IMR-90 (cell line): ENCODE measurements at places on chromosomes 11 and 22. TPM values are rescaled to one million over a fixed set of nuclear protein-coding genes. Genes with fewer than 3 reads are reported as not detected.

GRCh38 chr11:64929625-64930024 is 5.1 kb downstream of the PPP2R5B start:
- H3K36me3 ChIP-seq: peaks cover 56% of the 10 kb centered on the region
- H3K27ac ChIP-seq: no peak overlapping the region
- no peak overlapping the region for H3K4me3 ChIP-seq
- H3K27me3 ChIP-seq: no peaks in the 10 kb centered on the region
- peaks cover 4% of the 10 kb centered on the region; the same call in 1 of the 2 replicates for H3K4me1 ChIP-seq

GRCh38 chr22:21657020-21657359 is 8.8 kb upstream of the PPIL2 start:
- H3K27me3 ChIP-seq: peaks cover 4% of the 10 kb centered on the region; the same call in 1 of the 2 replicates
- peaks cover 3% of the 10 kb centered on the region for H3K4me1 ChIP-seq
- no peak for DNase-seq
- H3K27ac ChIP-seq: no peak overlapping the region

- H3K27me3 ChIP-seq: peaks cover 23% of the 10 kb centered on the region
- H3K4me1 ChIP-seq: peaks cover 3% of the 10 kb centered on the region; the same call in 1 of the 2 replicates
- no peak overlapping the region for H3K4me3 ChIP-seq
- peak; percentile 70 for DNase-seq
Measured at GRCh38 chr22:36757668-36758211, 18.2 kb downstream of the IFT27 start.

DNA sequence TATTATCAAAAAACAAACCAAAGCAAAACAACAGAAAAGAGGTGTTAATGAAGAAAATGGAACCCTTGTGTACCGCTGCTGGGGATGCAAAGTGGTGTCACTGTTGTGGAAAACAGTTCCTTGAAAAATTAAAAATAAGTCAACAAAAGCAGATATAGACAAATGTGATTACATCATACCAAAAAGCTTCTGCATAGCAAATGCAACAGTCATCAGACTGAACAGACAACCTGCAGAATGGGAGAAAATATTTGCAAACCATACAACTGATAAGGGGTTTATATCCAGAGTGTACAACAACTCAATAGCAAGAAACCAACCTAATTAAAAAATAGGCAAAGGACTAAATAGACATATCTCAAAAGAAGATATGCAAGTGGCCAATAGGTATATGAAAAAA is 22.9 kb upstream of the CARS1 start:
- DNase-seq: peak; percentile 33
- H3K36me3 ChIP-seq: no peaks in the 10 kb centered on the region
- no peaks in the 10 kb centered on the region; the same call in 1 of the 2 replicates for H3K4me1 ChIP-seq
- no peak overlapping the region for H3K4me3 ChIP-seq
- no peak overlapping the region for H3K27ac ChIP-seq

The CCDC82 gene
- 4.1 and 11.7 TPM in 2 replicates for total RNA-seq

The MIOX gene
- not detected in 2 replicates for total RNA-seq

The SLC5A4 gene
- total RNA-seq: under 0.01 and 0.18 TPM in 2 replicates

- H3K4me1 ChIP-seq: peaks cover 15% of the 10 kb centered on the region
- no peaks in the 10 kb centered on the region for H3K27me3 ChIP-seq
- H3K27ac ChIP-seq: peak overlapping the region; percentile 56
- H3K36me3 ChIP-seq: no peaks in the 10 kb centered on the region
- DNase-seq: peak; percentile 65
Measured at GRCh38 chr22:21044931-21045584, 688 bp upstream of the LRRC74B start.

The MRPL17 gene
- total RNA-seq: 65.8 and 70.3 TPM in 2 replicates

- H3K4me1 ChIP-seq: peaks cover 11% of the 10 kb centered on the region
- H3K27ac ChIP-seq: peak overlapping the region; percentile 25; the same call in 1 of the 2 replicates
- H3K27me3 ChIP-seq: no peaks in the 10 kb centered on the region
- DNase-seq: peak; percentile 72
- peaks cover 23% of the 10 kb centered on the region for H3K36me3 ChIP-seq
- H3K4me3 ChIP-seq: no peak overlapping the region
Measured at GRCh38 chr11:12494699-12495098, 117.3 kb downstream of the PARVA start.

The CARD18 gene
- not detected in 2 replicates for total RNA-seq

The OR5AN1 gene
- not detected in 2 replicates for total RNA-seq

The PHLDB1 gene
- 40.0 and 41.7 TPM in 2 replicates for total RNA-seq

The B4GALNT4 gene
- total RNA-seq: 5.2 and 6.1 TPM in 2 replicates

- no peaks in the 10 kb centered on the region for H3K4me1 ChIP-seq
- H3K27ac ChIP-seq: no peak overlapping the region
- H3K4me3 ChIP-seq: no peak overlapping the region
- peak; percentile 50 for DNase-seq
- H3K36me3 ChIP-seq: no peaks in the 10 kb centered on the region
- H3K27me3 ChIP-seq: peaks cover 45% of the 10 kb centered on the region
Measured at GRCh38 chr11:19311308-19312030, 70.7 kb upstream of the E2F8 start.

DNA sequence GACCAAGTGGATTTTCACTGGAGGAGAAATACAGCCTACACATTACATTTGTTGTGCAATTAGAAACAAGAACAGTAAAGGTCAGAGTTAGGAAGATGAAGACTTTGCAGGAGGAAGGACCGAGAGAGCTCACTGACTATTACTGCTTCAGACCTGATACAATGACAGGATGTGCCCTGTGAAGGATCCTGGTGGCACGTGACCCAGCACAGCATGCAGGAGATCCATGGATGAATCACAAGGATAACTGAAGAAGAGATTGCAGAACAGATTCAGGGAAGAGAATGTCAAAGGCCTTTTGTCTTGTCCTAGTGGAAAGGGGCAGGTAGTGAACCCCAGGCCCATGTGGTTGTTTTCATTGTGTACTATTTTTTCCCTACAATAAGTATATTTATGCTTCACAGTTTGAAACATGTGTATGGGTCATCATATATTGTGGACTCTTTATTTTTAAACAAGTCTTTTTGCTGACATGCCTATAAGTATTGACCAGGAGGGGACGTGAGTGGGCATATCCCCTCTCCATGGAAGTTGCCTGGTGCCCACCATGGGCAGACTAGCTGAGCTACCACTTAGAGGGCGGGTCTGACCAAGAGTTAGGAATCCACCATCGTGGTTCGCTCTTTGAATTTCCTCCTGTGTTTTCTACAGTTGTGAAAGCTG is 44.3 kb downstream of the RASSF10 start:
- no peak overlapping the region for H3K4me3 ChIP-seq
- H3K27ac ChIP-seq: no peak overlapping the region
- H3K4me1 ChIP-seq: no peaks in the 10 kb centered on the region
- H3K36me3 ChIP-seq: no peaks in the 10 kb centered on the region
- no peak for DNase-seq
- H3K27me3 ChIP-seq: peaks cover 34% of the 10 kb centered on the region

GRCh38 chr22:49752598-49753091 is 75.0 kb downstream of the BRD1 start:
- no peaks in the 10 kb centered on the region for H3K36me3 ChIP-seq
- no peak overlapping the region for H3K4me3 ChIP-seq
- H3K27me3 ChIP-seq: peaks cover 5% of the 10 kb centered on the region; the same call in 1 of the 2 replicates
- no peak for DNase-seq
- no peak overlapping the region for H3K27ac ChIP-seq
- H3K4me1 ChIP-seq: no peaks in the 10 kb centered on the region

DNA sequence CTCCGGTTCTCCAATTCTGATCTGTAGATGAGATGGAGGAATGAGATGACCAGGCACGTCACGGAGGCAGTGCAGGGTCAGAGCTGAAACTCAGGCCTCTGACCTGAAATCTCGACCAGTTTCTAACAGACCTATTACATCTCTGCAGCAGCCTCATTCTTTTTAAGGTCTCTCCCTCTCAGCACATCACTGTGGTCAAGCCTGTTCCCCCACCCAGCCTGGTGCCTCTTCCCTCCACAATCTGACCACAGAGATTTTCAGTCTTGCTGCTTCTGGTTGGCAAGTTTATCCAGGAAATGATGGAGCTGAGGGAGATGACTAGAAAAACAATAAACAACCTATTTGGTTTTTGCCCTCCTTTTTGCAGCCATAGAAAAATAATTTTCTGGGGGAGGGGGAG is 9.5 kb downstream of the GRAMD1B start:
- peaks cover 8% of the 10 kb centered on the region for H3K4me1 ChIP-seq
- no peaks in the 10 kb centered on the region for H3K36me3 ChIP-seq
- H3K4me3 ChIP-seq: no peak overlapping the region
- no peak for DNase-seq
